ENCODE measurements at places on chromosomes 13 and 19.
A peak's percentile ranks its signal among the peaks of the same experiment; 100 is the strongest.

DNA sequence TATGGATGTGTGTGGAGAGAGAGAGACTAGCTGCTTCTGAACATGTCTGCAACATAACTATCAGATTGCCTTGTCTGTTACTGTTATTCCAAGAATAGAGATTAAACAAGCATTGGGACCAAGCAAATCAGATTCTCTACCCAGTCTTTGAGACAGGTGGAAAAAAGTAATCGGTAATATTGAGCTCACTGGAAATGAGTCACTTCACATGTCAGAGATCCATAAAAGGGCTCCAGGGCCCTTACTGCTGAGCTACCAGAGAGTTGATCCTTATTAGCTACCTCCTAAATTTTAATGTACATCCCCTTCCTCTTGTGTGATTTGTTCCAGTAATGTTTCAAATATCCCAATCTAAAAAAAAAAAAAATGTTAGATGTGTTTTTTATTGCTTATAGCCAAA lies 2118.0 kb downstream of the PCDH9 start:
- no peak overlapping the region for H3K27ac ChIP-seq
- no peak overlapping the region for H3K4me3 ChIP-seq
- DNase-seq, result no peak
- H3K27me3 ChIP-seq, result no peaks in the 10 kb centered on the region

GRCh38 chr19:7678971-7679751 lies 1.5 kb upstream of the TRAPPC5 start:
- H3K27me3 ChIP-seq, result peaks cover 36% of the 10 kb centered on the region
- peak overlapping the region; percentile 48 for H3K4me3 ChIP-seq
- peaks cover 63% of the 10 kb centered on the region for H3K4me1 ChIP-seq
- DNase-seq, result peak; percentile 61
- H3K27ac ChIP-seq, result peak overlapping the region; percentile 74
- H3K36me3 ChIP-seq, result peaks cover 15% of the 10 kb centered on the region

- no peak overlapping the region for H3K4me3 ChIP-seq
- no peak for DNase-seq
- no peaks in the 10 kb centered on the region for H3K27me3 ChIP-seq
- no peak overlapping the region for H3K27ac ChIP-seq
- peaks cover 24% of the 10 kb centered on the region for H3K4me1 ChIP-seq
Observed at GRCh38 chr13:21014502-21015170, 46.8 kb downstream of the LATS2 start.

DNA sequence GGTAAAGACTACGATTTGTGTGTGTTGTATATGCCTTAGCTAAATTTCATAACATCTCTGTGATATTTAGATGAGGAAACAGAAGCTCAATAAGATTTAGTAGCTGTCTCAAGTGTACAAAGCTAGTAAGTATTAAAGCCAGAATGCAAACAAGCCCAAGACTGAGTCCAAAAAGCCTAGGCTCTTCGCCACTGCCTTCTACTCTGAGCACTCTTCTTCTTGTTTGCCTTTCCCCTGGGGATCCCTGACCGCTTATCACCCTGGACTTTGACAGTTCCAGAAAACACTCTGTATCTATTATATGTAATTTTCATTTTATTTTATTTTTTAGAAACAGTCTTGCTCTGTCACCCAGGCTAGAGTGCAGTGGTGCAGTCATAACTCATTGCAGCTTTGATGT lies 5.8 kb downstream of the TM9SF2 start:
- DNase-seq, result no peak
- H3K27ac ChIP-seq, result no peak overlapping the region
- no peak overlapping the region for H3K4me3 ChIP-seq
- H3K27me3 ChIP-seq, result no peaks in the 10 kb centered on the region
- H3K4me1 ChIP-seq, result peaks cover 87% of the 10 kb centered on the region
- H3K36me3 ChIP-seq, result peaks cover 41% of the 10 kb centered on the region

DNA sequence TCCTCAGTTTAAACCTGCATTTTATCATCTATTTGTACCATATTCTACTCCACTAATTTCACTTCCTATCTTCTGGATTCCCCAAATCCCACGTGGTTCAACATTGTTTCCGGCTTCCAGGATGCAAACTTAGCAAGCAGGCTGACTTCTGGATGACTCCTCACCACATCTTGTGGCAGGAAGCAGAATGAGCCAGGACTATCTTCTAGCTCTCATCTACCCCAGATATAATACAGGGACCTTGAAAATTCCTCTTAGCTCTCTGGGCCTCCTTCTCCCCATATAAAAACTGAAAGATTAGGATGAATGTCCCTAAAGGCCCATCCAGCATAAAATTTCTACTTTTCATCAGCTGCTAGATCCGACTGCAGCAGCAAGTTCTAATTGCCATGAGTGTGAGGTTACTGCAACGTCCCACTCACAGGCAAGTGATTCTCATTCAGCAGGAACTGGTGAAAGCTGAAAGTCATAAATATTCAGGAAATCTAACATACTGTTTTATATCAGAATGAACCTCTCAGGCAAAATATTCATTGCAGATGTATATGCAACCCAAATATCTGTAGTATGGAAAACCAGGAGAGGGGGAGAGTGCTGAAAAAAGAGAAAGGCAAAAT lies 93.4 kb downstream of the KCTD12 start:
- H3K27ac ChIP-seq, result no peak overlapping the region
- H3K36me3 ChIP-seq, result no peaks in the 10 kb centered on the region
- no peaks in the 10 kb centered on the region for H3K4me1 ChIP-seq
- H3K4me3 ChIP-seq, result no peak overlapping the region
- H3K27me3 ChIP-seq, result no peaks in the 10 kb centered on the region
- no peak for DNase-seq

DNA sequence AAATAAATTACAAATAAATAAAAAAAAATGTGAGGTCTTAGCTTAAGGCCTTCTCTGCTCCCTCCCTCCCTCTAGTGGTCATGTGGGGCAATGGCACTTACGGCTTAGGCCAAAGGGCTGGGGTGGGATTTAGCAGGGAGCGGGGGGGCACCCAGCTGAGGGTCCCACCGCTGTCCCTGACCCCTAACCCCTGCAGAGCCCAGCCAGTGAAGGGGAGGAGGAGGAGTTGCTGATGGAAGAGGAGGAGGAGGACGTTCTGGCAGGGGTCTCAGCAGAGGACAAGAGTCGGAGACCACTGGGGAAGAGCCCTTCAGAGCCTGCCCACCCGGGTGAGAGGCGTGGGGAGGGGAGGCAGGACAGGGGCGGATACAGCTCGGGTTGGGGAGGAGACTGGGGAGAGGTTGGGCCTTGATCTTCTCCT lies 9.3 kb downstream of the MPND start:
- no peak overlapping the region for H3K27ac ChIP-seq
- no peak overlapping the region for H3K4me3 ChIP-seq
- H3K27me3 ChIP-seq, result no peaks in the 10 kb centered on the region
- peaks cover 2% of the 10 kb centered on the region for H3K4me1 ChIP-seq

GRCh38 chr19:45947926-45948325 lies 25.7 kb downstream of the NOVA2 start:
- H3K4me1 ChIP-seq, result peaks cover 2% of the 10 kb centered on the region
- no peak overlapping the region for H3K4me3 ChIP-seq
- H3K27me3 ChIP-seq, result peaks cover 28% of the 10 kb centered on the region
- DNase-seq, result no peak

GRCh38 chr13:96003304-96003703 lies 49.9 kb downstream of the UGGT2 start:
- no peaks in the 10 kb centered on the region for H3K27me3 ChIP-seq
- no peak for DNase-seq
- H3K4me1 ChIP-seq, result no peaks in the 10 kb centered on the region
- no peaks in the 10 kb centered on the region for H3K36me3 ChIP-seq

DNA sequence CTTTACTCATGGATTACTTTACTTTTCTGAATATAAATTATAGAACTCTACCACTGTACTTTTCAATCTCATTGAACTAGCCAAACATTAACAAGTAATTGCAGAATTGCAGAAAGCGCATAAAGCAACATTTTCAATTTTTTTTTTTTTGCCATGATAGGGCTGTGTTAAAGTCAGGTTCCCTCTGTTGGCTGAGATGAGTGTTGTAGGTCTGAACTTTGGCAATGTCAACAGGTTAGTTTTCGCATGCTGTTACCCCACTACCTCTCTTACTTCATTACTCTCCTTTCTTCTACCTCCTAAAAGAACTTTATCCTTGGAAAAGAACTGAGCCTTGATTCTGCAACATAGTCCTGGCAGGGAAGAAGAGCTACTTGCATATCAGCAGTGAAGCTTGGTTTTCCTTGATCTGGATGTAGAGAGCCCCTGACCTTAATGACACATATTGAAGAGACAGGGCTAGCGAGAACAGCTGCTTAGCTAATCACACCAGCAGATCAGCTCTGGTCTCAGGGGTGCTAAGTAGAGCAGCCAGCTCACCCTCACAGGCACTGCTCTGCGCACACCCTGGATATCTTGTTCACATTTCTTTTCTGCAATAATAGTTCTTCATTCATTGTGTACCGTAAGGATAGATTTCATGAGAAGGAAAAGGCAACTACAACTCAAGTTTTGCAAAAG lies 119.5 kb downstream of the FLT1 start:
- H3K4me1 ChIP-seq, result no peaks in the 10 kb centered on the region
- no peak for DNase-seq
- no peak overlapping the region for H3K4me3 ChIP-seq
- no peak overlapping the region for H3K27ac ChIP-seq

- no peaks in the 10 kb centered on the region for H3K4me1 ChIP-seq
- H3K4me3 ChIP-seq, result no peak overlapping the region
- DNase-seq, result no peak
- no peaks in the 10 kb centered on the region for H3K27me3 ChIP-seq
Observed at GRCh38 chr13:47796816-47797215, 204.3 kb downstream of the SUCLA2 start.

- peaks cover 4% of the 10 kb centered on the region for H3K36me3 ChIP-seq
- H3K27me3 ChIP-seq, result no peaks in the 10 kb centered on the region
- peaks cover 90% of the 10 kb centered on the region for H3K4me1 ChIP-seq
- H3K4me3 ChIP-seq, result no peak overlapping the region
- peak overlapping the region; percentile 17 for H3K27ac ChIP-seq
Observed at GRCh38 chr13:99044764-99045163, 66.9 kb upstream of the DOCK9 start.

DNA sequence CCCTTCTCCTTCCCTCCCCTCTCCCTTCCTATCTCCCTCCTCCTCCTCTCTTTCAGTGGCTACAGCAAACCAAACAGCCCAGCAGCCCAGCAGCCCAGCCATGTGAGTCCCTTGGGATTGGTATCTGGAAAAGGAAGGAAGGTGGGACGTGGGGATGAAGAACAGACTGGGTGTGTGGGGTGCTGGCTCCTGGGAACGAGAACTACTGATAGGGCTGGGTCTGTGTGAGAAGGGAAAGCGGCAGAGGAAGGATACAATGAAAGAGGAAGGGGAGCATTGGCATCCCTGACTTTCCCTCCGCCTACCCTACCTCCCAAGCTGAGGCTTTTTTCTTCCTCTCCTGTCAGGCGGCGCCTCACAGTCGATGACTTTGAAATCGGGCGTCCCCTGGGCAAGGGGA lies 863 bp downstream of the AURKC start:
- H3K36me3 ChIP-seq, result peaks cover 3% of the 10 kb centered on the region
- H3K27me3 ChIP-seq, result no peaks in the 10 kb centered on the region
- H3K4me3 ChIP-seq, result no peak overlapping the region
- no peak for DNase-seq
- no peaks in the 10 kb centered on the region for H3K4me1 ChIP-seq

DNA sequence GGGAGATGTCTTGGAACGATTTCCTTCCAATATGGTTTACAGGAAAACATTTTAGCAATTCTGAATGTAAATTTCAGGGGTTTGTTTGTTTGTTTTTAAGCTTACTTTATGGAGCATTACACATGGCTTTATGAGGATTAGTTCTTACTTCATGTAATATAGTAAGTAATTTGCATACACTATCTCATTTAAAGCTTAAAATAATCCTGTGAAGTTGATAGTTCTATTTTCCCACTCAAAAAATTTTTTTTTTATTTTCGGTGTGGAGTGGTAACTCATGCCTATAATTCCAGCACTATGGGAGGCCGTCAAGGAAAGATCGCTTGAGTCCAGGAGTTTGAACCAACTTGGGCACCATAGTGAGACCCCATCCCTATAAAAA lies 19.0 kb upstream of the KPNA3 start:
- H3K4me1 ChIP-seq, result no peaks in the 10 kb centered on the region
- no peak overlapping the region for H3K27ac ChIP-seq
- H3K27me3 ChIP-seq, result peaks cover 7% of the 10 kb centered on the region
- no peak for DNase-seq
- H3K36me3 ChIP-seq, result no peaks in the 10 kb centered on the region

DNA sequence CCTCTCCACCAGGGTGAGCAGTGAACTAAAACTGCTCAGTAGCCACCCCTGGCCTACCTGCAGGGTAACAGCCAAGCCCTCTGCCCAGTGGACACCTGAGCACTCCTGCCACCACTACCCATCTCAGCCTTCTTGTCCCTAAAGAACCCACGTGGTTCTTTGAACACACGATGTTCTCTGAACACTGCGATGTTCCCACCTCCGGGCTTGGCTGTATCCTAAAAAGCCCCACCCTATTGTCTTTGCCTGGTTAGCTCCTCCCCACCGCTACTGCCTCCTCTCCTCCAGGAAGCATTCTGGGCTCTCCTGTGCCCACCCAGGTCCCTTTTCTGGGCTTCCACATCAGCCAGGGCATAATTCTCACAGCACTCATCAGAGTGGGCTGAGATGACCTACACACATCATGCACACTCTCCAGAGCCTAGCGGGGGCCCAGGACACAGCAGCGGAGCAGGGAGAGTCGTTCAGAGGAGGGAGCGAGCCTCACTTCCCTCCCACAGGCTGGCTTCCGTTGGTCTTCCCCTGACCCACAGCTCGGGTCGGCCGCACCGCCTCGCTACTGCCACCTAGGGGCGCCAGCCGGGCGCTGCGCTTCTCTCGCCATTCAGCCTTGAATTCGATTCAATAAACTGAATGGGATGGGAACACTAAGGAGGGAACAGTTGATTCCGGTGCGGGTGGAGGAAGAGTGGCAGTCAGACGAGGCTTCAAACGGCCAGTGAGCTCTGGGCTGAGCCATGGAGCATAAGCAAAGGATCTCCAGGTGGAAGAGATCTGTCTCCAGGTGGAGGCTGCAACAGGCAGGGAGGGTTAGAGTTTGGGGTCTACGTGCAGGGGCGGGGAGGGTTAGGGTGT lies 3.2 kb downstream of the ELAVL1 start:
- peaks cover 26% of the 10 kb centered on the region for H3K36me3 ChIP-seq
- no peaks in the 10 kb centered on the region for H3K27me3 ChIP-seq
- peaks cover 57% of the 10 kb centered on the region for H3K4me1 ChIP-seq
- peak; percentile 87 for DNase-seq
- peak overlapping the region; percentile 80 for H3K4me3 ChIP-seq

DNA sequence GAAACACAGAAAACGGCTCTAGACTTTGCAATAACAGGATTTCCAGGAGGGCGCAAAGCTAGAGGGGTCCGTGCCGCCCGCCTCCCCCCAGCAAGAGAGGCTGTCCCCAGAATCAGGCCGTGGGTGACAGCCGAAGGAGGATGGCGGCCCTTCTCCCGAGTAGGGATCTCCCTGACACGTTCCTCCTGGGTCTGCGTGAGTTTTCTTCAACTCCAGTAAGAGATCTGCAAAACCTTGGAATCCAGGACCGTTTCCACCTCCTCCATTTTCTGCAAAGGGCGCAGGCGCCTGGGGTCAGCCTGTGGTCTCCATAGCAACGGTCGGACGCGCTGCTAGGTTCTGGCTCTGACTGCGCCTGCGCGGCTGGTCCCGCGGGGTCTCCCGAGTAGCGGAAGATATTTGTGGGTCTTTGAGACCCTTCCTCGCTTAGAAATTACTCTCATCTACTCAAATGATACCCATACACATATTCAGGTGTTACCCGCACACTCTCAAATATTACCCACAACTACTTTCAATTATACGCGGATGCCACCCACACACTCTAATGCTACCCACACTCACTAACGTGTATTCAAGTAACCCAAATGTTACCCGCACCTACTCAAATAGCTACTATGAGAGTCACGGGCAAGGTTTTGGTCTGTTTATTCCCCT lies 2.1 kb downstream of the PNMA8C start:
- H3K36me3 ChIP-seq, result no peaks in the 10 kb centered on the region
- peaks cover 77% of the 10 kb centered on the region for H3K27me3 ChIP-seq
- peak overlapping the region; percentile 53 for H3K4me3 ChIP-seq
- H3K27ac ChIP-seq, result peak overlapping the region; percentile 40
- DNase-seq, result peak; percentile 65
- H3K4me1 ChIP-seq, result peaks cover 32% of the 10 kb centered on the region

Data from activated naive CD8-positive, alpha-beta T cell treated with anti-CD3 and anti-CD28 coated beads, Interleukin-2, amount 50 U/mL, for 24 hours (primary cell).